ENCODE measurements at places on chromosomes 2 and 18.

- peak; percentile 31 for DNase-seq
Measured at GRCh38 chr2:38233231-38233983, 143.7 kb downstream of the ATL2 start.

DNA sequence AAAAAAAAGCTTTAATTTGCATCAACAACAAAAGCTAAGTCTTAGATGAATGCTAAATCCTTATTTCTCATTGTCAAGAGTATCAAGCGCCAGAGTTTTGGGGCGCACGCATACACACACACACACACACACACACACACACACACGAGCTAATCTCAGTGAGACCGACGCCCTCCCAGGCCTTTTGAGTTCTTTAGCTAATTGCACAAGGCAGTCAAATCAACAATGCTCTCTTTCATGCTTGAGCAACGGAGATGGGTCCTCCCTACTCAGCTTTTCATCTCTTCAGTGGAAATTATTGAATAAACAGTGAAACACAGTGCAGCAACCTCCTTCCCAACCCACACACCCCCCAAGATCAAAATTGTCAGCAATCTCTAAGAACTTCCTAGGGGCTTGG lies 19.2 kb downstream of the GKN1 start:
- DNase-seq = no peak

DNA sequence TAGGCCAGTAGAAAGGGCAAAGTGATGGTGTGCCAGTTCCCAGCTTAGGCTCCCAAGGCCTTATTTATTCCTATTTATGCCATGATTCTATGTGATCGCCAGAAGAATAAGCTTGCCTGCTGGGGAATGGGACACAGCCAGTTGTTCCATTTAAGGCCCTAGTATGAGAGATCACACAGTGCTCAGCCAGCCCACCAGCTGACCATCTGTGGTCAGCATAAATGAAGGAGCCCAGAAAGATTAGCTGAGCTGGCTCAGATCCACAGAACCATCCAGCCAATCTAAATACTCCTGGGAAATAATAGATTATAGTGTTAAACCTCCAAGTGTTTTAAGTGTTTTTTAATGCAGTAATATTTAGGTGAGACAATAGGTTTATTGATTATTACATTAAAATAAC lies 12.6 kb upstream of the L3MBTL4 start:
- no peak for DNase-seq

- DNase-seq = no peak
Measured at GRCh38 chr2:7118606-7119131, 201.5 kb downstream of the RNF144A start.

GRCh38 chr2:109372614-109373013 lies 241.2 kb downstream of the SEPTIN10 start:
- no peak for DNase-seq

DNA sequence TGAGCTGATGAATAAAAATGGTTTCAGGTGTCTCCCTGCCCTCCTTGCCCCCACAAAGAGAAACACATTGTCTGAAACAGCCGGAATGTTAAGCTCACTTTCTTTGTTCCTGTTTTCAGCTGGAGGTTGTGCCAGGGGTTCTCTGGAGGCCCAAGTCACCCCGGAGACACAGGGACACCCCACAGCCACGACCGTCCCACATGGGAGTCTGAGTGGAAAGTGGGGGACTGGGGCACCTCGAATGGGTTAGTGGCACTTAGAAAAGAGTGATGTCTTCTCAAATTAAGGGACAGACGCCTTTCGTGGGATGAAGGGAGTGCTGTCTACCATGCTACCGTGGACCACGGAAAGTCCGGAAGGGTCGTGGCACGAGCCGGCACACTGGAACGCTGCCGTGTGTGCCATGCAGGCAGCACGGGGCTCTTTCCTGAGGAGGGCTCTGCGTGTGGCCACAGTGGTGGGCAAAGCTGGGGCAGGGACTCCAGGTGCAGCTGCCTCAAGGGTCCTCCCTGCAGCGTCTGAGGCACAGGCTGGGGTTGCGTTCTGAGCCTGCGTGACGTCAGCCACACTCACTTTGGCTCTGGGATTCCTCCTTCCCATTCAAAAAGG lies 39.4 kb upstream of the CTDP1 start:
- no peak for DNase-seq

GRCh38 chr2:215328066-215328465 lies 16.2 kb downstream of the ATIC start:
- no peak for DNase-seq

DNA sequence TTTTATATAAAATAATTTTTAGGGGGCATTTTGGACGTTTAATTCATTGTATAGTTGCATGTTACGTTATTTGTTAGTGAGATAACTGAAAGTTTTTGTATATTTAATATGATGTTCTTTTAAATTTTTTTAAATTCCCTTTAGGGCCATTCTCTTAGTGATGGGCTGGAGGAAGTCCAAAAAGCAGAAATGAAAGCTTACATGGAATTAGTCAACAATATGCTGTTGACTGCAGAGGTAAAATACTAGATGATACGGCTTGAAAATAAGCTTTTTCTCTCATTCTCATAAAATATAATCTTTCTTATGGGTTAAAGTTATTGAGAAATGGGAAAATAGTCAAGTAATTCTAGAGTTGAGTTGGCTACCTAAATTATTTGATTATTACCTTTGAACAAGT lies 58.9 kb downstream of the MTX2 start:
- no peak for DNase-seq

DNA sequence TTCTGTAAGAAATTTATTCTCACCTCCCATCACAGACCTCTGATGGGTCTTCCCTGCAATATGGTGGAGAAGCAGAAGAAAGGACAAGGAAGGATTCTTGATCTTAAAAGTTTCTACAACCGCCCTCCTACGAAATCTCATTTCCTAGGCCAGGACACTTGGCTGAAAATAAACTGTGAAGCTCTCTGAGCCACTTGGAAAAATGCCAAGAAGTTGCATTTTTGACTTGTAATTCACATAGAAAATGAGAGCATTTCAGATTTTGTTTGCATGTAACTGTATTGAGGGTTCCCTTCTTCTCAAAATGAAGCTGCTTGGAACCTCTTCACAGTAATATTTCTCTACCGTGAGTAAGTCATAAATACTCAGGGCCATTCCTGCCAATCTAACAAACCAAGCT lies 458.3 kb upstream of the SLC14A2 start:
- DNase-seq = peak; percentile 28

GRCh38 chr2:136058262-136058661 lies 59.7 kb downstream of the CXCR4 start:
- no peak for DNase-seq

DNA sequence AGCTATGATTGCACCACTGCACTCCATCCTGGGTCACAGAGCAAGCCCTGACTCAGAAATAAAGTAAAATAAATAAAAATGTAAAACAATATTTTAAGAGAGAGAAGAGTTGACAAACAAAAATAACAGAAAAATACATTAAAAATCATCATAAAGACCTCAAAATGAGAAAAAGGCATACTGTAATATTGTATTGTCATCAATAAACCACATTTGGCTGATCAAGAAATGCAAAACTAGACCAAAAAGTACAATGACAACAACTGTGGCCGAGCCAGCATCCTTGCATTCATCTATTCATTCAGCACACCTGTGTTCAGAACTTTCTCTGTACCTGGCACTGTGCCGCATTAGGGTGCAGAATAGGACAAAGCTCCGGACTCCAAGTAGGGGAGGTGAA lies 121.8 kb downstream of the ALK start:
- DNase-seq = no peak

GRCh38 chr2:227038550-227039189 lies 125.3 kb downstream of the COL4A4 start:
- no peak for DNase-seq

DNA sequence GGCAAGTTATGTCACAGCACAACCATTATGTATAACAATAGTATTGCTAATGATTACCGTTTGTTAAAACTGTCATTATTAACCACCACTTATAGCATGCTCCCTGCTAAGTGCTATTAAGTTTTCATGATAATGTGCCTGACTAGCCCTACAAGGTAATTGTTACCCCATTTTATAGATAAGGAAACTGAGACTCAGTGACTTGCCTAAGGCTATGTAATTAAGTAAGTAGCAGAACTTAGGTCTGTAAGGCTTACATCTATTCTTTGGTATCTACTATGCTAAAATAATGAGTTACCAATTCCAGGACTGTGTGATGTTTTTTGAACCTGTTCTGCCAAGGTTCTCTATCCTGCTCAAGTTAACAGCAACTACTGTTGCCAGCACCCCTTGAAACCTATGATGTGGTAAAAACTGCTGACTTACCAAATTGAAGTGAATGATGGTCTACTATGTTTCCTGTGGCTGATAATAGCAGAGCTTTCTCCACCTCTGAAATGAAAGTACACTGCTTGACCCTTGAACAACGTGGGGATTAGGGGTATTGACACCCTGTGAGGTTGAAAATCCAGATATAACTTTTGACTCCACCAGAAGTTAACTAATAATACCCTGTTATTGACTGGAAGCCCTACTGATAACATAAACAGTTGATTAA lies 18.2 kb downstream of the ACVR2A start:
- no peak for DNase-seq

GRCh38 chr2:104656571-104657163 lies 197.2 kb upstream of the POU3F3 start:
- no peak for DNase-seq

Data from IMR-90 (cell line).